ENCODE measurements at places on chromosomes 1 and 21.

DNA sequence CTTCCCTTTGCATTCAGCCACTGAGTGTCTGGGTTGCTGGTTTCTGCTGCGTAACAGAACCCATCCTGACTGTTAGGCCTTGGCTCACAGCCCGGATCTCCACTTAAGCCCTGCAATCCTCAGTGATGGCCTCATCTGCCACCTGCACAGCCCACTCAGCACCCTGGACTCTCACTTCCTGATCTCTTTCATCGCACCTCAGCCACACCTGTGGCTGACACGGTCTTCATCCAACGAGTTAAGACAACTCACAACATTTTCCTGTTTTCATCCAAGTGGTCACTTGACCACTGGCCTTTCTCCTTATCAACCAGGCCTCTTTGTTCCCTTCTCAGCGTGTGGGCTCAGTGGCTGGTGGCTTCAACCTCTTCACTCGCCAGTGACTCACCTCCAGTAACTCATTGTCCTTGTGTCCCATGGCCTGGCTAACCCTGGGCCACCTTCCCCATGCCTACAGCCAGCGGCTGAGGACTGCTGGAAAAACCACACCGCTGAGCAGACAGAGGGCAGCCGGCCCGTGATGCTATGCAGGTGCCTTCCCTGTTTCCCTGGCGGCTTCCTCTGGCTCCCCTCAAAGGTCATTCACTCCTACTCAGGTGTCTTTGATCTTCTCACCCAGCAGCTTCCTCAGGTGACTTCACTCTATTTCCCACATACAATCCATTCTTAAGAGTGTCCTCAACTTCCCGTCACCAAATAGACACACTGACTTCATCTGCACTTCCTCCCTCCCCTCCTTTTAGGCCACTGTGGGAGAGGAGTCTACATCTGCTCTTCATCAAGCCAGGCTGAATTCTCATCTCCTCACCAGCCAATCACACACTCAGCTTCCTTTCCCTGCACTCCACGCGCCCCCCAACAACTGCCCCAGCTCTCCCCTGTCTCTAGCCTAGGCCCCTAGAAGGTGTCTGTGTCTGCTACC, 19.9 kb upstream of the EDN2 start:
- peak; percentile 52 for DNase-seq

- DNase-seq, result no peak
Observed at GRCh38 chr1:230359992-230360668, 66.0 kb downstream of the PGBD5 start.

DNA sequence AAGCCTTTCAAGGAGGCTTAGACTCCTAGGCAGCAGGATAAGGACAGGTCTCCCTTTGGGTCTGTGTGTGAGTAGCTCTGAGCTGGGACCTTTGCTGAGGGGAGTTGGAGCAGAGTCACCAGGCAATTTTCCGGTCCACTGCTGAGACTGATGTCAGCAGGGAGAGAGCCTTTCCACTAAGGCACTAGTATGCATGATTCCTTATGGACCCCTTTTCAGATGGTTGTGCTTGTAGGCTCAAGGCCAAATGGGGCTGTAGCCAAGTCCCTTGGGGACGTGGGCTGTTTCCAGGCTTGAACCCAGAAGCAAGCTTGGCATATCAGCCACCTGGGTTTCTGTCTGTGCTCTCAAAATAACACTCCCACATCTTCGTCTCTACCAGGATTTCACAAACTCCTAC, 73.0 kb downstream of the CCDC18 start:
- no peak for DNase-seq

GRCh38 chr1:7606096-7606495, 165.0 kb upstream of the VAMP3 start:
- DNase-seq, result no peak

DNA sequence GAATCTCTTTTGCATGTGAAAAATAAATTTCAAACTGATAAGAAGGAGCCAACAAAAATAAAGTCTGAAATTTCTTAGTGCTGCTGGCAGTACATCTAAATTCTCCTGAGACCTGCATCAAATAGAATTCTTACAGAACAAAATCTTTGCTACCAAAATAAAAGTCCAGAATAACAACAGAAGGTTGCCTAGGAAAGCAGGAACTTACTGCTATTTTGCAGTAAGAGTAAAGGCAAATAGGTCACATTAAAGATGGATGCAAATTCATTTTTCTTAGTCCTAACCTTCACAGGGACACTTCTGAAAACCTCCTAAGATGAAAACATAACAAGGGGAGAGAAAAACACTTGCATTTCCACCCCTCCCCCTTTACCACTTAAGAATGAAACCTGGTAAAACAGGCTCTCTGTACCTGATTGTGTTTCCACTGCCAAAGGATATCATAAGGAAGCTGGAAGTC, 59.0 kb downstream of the RUSC1 start:
- peak; percentile 10 for DNase-seq

GRCh38 chr1:17045634-17046333, 8.0 kb downstream of the SDHB start:
- peak; percentile 51 for DNase-seq

DNA sequence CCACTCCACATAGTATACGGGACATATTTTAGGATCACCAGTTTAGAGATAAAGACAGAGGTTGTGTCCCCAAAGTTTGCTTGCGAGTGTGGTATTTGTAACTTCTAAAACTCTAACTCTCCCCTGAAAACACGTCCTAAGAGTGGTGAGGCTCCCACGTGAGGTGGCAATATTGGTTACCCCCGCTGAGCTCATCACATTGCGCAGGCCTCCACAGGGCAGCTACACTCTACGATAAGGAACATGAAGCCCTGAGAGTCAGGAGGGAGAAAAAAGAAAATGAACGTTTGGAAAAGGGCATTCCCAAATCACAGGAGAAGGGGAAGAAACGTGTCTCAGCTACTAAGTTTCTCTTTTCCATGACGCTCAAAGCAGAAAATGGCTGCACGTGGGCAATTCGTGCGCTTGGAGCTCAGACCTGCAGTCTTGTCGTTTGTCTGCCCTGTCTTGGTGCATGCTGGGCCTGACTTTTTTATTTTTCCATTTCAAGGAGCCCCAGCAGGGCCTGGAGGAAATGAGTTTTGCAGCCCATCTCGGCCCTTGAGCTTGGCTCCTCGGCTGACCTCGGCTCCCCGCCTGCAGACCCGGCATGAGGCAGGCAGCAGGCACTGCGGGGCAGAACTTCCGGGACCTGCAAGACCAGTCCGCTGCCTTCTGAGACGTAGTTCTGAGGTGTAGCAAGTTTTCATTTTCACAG, 25.7 kb downstream of the ERG start:
- no peak for DNase-seq

DNA sequence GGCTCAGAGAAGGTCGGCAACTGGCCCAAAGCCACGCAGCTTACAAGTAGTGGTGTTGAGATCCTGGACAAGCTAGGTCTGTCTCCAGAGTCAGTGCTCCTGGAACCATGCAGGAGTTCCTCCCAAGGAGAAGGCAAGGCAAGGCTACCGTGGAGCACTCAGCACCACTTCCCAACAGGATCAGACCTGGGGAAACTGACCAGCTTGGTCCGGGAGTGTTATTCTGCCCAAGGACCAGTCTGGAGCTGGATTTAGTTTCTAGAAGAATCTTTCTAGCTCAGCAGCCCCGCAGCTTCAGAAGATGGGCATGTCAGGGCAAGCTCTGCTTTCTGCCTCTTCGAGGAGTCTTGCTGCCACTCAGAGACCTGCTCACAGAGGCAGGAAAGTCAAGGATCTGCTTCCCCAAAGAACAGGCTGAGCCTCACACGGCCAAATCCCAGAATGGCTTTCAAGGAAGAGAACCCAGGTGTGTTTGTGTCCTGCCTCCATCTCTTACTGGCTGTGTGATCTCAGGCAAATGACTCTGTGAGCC, 302.8 kb downstream of the MATN1 start:
- DNase-seq, result peak; percentile 5

GRCh38 chr1:220991506-220991905, 112.3 kb downstream of the HLX start:
- no peak for DNase-seq

- DNase-seq, result no peak
Observed at GRCh38 chr1:61110554-61110953, 28.2 kb downstream of the NFIA start.

GRCh38 chr1:224737353-224737727, 121.2 kb downstream of the CNIH3 start:
- DNase-seq, result no peak

- DNase-seq, result no peak
Observed at GRCh38 chr1:176954242-176954641, 210.3 kb downstream of the ASTN1 start.

DNA sequence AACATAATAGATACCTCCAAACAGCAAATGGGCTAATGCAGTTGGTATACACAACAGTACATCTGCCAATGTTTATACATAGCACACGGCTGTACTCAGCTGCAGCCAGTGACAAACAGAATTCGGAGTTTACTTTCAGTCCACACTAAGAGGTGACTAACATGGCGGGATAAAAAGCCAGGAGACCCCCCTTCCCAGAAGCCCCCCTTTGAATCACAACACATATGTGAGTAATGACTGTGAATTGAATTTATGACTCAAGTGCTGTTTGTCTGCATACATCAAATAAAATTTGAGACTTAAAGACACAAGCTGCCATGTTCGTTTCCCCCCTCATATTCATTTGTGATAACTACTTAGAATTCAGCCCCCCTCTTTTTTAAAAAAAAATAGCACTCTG, 113.2 kb downstream of the RUNX1 start:
- no peak for DNase-seq

- no peak for DNase-seq
Observed at GRCh38 chr1:20359451-20360330, 69.0 kb downstream of the VWA5B1 start.

DNA sequence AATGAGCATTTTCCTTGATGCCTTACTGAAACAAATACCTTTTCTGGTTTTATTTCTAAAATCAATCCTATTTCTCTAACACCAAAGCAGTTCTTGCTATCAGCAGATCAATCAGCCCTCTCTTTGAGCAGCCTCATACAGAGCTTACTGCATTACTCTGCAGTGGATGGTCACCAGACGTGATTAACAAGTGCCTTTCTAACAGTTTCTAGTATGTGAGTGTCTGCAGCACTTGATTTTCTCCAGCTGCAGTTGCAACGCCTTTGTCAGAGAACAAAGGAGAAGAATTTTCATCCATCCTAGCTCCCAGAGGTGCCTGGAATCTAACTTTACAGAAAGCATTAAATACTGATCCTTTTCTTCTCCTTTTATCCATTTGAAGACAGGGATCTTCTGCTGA, 177.3 kb upstream of the SGIP1 start:
- DNase-seq, result no peak

- DNase-seq, result no peak
Observed at GRCh38 chr1:68329096-68329835, 96.9 kb upstream of the WLS start.

DNA sequence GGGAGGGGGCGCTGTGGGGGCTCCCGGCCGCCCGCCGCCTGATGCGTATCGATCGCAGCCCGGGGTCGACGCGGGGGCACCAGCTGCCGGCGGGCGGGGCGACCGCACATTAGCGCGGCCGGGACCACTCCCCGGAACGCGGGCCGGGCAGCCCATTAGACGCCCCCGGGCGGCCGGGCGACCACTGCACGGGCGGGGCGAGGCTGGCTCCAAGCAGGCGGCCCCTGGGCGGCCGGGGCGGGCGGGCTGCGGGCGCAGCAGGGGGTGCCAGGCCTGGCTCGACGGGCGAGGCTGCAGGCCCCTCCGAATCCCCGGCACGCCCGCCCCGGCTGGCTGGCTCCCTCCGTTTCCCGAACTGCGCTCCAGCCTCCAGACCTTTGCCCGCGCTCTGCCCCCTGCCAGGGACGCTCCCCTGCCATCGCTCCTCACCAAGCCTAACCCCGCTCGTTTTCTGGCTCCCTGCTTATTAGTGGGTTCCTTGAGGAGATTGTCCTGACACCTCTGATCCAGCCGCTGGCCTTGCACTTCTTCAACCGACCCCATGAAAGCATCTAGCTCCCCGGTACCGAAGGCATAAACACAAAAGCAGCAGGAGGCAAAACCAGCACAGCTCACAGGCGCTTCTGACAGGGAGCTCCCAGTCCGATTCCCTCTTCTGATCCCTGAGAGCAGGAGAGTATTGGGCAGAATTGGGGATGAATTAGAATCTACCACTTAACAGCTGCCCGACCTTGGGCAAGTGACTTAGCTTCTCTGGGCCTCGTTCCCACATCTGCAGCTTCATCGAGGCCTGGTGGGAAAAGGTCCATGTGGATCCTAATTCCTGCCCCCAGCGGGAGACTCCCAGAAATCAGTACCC, 92.6 kb upstream of the CASZ1 start:
- no peak for DNase-seq

DNA sequence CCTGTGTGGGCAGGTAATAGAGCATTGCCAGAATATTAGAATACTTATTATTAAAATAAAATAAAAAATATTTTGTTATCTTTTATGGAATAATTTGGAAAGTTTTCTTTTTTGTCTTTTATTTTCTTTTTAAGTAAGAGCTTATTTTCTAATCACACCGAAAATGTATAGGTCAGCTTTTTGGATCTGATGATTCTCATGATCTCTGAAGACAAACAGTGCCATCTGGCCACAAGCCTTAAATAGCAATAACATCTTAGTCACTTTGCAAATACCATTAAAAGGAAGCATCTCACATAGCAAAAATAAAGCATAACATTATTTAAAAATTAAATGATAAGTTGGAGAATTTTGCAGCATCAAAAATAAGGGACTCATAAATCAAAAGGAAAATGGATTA, 213.8 kb downstream of the PLA2G4A start:
- DNase-seq, result no peak

DNA sequence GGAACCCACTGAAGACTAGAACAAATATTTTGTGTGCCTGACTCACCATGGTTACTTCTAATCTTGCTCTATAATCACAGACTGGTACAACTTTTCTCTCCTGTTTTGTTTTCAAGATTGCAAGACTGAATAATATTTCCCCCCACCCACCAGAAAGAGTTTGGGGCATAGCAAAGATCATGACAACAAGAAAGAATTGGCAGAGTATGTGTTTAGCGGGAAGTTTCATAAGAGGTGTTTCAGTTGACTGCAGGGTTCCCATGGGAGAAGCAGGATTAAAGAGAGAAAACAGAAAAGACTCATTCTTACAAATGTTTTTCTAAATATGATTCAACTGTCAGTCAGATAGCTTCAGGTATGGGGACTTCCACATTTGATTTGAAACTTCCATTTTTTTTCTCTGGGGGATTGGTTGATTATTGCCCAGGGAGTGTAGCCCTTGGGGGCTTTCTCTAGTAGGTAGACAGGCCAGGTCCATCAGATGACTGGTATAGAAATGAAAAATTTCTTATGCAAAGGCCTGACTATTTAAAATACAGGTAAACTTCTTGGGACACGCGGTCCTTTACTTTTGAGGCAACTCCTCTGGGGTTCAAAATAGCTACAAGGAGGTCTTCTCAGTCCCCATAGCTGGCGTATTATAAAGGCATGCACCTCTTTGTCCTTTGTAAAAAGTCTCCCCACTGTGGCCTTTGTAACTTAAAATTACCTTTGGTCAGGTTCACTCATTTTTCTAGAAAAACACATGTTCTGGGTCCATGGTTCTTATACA, 13.9 kb downstream of the OR14I1 start:
- DNase-seq, result no peak

DNA sequence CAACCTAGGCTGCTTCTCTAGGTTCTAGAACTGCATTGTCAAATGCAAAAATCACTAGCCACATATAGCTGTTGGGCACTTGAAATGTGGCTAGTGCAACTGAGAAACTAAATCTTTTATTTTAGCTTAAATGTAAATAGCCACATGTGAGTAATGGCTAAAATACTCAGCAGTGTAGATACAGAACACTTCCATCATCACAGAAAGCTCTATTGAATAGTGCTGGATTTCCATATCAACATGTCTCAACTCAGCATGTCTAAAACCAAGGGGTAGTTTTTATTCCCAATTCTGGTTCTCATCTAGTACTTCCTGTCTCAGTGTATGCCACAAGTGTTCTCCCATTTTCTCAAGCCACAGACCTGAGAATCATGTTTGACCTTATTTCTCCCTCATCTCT, 7.5 kb upstream of the TP53BP2 start:
- no peak for DNase-seq
